Renal pelvis (tissue), 12 donors: ENCODE measurements at places on chromosomes 6 and 20.
A peak's percentile ranks its signal among the peaks of the same experiment; 100 is the strongest.

- peak; percentile 87 for DNase-seq
These were observed 3.6 kb upstream of the CCN2 start for GRCh38 chr6:131954775-131955107.

- no peak for DNase-seq
These were observed 63.0 kb upstream of the RBM24 start for GRCh38 chr6:17218023-17218748.

GRCh38 chr6:12916006-12916405 lies 199.4 kb downstream of the PHACTR1 start:
- no peak for DNase-seq

GRCh38 chr6:140537834-140538705 lies 1163.6 kb upstream of the CITED2 start:
- peak; percentile 64 for DNase-seq

DNA sequence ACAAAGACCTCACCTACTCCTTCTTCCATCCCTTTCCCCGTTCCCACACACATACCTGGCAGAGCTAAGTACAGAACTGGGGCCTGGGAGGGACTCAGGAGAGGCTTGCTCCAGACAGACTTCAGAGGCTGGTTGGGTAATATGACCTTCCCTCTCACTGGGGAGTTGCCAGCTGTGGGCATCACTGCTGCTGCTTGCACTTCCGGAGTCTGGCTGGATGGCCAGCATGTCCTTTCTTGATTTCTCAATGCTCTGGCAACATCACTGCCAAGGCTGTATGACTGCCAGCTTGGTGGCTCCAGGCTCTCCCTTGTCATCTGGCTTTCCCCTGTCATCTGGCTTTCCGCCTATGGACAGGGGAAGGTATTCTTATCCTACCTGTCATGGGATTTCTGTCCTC lies 47.8 kb downstream of the CDH22 start:
- no peak for DNase-seq

GRCh38 chr6:168968228-168968627 lies 285.4 kb downstream of the THBS2 start:
- DNase-seq = peak; percentile 67
